ENCODE measurements at places on chromosomes 16 and 17.

DNA sequence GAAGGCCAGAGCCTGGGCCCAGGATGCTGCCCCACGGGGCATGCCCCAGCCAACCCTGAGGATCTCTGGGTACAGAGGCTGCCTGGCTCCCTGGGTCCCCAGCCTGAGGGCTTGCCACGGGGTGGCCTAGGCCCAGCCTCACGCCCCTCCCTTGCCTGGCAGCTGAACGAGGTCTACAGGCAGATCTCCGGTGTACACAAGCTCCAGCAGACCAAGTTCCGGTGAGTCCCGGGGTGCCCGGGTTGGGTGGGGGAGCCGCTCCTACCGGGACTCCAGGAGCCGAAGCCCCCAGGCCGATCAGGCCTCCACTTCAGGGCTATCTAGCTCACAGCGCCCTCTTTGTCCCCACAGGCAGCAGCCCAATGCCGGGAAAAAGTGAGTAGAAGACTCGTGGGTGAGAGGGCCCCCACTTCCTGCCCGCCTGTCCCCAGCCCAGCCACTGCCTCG, 19.4 kb downstream of the ITGB4 start:
- DNase-seq = no peak

DNA sequence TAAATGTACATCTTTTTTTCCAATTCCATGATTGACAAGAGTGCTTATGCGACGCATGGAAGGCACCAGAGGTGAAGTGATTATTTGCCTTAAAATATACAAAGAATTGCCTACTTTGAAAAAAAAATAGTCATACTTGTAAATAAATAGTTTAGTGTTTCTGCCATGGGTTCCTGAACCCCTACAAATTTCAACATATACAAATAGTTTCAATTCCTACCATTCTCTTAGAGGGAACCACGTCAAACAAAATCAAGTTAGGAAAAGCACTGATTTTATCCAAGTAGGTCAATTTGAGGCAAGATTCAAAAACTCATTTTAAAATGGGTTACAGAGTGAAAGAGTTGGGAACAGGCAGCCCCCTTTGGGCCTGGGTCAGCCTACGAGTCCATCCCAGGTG, 11.7 kb downstream of the CMTM3 start:
- DNase-seq = no peak

GRCh38 chr17:36610474-36610873, 9.1 kb downstream of the MRM1 start:
- no peak for DNase-seq

- no peak for DNase-seq
Measured at GRCh38 chr17:78272914-78273258, 41.5 kb downstream of the TMEM235 start.

GRCh38 chr16:3118204-3118790, 5.9 kb downstream of the ZNF205 start:
- DNase-seq = no peak

DNA sequence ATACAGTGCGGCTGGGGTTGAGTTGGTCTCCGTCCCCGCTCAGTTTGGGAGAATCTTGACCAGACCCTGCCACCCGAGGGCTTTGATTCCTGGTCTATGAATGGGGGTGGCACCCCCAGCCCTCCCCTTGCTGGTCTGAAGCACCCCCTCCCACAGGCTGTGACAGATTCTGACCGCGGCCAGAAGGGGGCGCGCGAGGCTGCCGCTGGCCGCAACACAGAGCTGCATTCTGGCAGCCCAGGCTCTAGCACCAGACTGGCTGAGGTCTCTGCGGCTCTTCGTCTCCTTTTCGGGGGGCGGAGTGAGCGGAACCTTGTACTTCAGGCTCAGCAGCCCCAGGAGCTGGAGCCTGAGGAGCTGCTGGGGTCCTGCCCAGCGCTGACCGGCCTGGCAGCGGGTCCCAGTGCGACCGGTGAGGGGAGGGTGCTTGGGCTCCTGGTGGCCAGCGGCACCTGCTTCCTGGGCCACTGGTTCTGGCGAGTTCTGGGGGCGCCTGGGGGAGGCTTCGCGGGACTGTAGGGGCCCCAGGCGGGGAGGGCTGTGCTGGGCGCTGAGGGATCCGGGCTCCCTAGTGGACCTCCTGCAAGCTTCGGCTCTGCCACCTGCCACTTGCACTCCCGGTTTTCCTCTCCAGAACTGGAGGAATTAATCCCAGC, 1011.6 kb downstream of the KCNJ18 start:
- peak; percentile 18 for DNase-seq

- DNase-seq = no peak
Measured at GRCh38 chr17:64190472-64190871, 60.5 kb upstream of the ERN1 start.

GRCh38 chr17:3544365-3544764, 13.2 kb downstream of the TRPV3 start:
- DNase-seq = no peak

DNA sequence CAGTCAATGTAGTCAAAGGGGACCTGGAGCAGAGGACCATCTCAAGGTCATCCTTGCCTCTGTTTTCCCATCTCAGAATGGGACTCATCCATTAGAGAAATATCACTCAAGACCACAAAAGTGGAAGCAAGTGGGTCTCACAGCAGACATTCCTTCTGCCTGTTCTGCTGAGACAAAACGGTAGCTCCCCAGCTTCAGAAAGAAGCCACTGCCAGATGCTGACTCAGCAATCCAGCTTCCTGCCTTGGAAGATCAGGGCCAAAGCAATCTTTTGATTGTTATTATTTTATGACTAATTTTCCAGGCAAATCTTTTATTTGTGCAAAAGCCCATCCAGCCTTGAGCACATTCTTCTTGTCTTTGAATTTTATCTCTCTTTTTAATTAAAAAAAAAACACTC, 86.8 kb downstream of the CCT6B start:
- DNase-seq = no peak

DNA sequence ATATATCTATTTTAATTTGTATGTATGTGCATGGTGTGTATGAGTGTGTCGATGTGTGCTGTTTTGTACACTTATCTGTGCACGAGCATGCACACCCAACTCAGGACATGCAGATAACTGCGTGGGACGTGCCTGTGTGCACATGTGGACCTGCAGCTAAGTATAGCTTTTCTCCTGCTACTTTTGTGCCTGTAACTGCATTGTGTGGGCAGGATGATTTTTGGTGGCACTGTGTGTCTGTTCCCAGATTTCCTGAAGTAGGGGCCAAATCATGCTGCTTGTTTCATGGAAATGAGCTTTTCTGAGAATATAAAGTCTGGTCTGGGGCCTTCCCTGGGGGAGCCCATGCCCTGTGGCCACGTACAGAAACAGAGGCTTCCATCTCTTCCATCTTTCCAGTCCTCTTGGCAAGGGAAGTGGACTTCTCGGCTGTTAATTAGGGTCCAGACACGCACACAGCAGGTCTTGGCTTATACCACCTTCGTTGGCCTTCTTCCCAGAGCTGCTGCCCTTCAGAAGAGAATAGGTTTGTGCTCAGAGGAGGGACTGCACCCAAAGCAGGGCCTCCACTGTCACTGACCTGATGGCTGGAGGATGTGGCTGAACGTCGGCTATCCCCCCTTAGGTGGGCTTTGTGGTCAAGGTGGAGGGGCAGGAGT, 30.2 kb downstream of the SPNS3 start:
- no peak for DNase-seq

DNA sequence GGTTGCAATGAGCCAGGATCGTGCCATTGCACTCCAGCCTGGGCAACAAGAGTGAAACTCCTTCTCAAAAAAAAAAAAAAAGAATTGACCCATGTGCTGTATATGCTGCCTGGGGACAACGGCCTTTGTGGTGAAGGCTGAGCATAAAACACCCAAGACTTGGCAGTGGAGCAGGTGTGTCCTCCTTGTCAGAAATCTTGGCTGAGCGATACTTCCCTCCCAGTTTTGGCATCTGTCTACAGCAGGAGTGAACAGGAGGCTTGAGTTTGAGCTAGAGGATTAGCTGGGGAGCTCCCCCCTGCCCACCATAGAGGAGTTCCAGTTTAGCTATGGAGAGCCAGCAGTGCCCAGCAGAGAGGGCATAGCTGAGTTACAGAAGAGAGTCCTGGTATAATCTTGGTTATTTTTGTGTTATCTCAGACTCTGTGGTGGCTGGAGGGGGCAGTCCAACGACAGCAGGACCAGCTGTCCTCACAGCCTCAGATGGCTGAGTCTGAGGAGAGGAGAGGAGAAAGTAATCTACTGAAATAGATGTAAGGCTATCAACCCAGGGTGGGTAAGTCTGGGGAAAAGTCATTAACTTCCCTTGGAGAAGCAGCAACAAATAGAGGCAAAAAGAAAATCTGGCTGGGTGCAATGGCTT, 18.4 kb downstream of the SP2 start:
- no peak for DNase-seq

- DNase-seq = no peak
Measured at GRCh38 chr16:66925322-66925840, at the start of gene RRAD. Gene RRAD, minus strand, starts transcription at chr16:66925535. Its CDS starts 356 bp downstream, at chr16:66925179.

DNA sequence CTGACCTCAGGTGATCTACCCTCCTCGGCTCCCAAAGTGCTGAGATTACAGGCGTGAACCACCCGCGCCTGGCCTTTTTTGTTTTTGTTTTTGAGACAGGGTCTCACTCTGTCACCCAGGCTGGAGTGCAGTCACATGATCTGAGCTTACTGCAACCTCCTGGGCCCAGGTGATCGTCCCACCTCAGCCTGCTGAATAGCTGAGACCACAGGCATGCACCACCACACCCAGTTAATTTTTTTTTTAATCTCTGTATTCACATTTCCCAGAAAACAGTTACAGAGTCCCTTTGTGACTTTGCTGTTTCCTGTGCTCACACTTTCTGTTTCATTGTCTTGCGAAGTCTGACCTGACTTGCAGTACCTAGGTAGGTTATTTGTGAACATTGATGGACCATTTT, 2.7 kb downstream of the CLUAP1 start:
- DNase-seq = no peak

DNA sequence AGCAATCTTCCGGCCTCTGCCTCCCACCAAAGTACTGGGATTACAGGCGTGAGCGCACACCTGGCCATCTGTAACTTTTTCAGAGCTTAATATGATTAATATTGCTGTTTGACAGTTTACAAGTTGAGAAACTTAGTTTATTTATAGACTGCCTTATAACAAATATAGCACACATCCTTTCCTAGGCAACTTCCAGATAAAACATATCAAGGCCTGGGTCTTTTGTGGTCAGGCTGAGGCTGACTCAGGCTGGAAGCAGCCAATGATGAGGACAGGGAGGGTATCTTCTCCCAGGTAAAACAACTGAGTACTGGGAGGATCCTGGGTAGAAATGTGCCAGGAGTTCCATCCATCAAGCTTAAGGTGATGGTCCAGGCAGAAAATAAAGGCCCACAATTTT, 16.2 kb downstream of the LUC7L start:
- DNase-seq = no peak

DNA sequence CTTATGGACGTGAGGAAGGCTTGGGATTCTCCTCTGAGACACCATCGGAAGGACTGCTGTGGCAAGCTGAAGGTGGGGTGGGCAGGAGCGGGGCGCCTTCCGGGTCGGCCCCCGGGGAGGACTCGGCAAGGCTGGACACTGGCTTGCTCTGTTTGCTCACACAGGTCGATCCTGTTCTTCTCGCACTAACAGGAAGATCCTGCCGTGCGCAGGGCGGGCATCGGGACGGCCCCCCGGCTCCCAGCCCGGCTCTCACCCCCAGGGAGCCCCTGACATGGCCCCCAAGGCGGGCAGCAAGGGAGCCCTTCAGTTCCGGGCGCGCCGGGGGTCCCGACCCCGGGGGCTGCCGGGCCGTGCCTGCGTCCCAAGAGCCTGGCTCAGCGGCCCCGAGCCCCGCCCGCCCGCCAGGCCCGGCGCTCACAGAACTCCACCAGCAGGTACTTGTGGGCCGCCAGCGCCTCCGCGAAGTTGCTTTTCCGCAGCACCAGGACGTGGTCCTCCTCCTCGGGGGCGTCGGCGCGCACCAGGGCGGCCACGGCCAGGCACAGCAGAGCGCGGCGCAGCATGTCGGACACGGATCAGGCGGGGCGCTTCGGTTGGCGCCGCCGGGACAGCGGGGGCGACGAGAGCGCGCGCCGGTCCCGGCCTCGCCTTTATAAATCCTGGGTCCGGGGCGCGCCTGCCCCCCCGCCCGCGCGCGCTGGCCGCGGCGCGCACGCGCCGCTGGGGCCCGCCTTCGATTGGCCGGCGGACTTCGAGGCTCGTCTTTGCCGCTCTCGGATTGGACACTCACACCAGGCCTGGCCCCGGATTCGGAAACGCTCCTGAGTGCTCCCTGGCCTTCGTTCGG, at the start of gene P4HB:
P4HB (minus strand) TSS at position 630 of the 850 bp plus-strand sequence; CDS start at position 566, 64 bp downstream.
- DNase-seq = no peak

GRCh38 chr17:77462553-77463497, 322.1 kb downstream of the SEC14L1 start:
- DNase-seq = no peak

- no peak for DNase-seq
Measured at GRCh38 chr17:77174928-77175661, 34.3 kb downstream of the SEC14L1 start.

GRCh38 chr17:80137131-80137530, 9.8 kb downstream of the EIF4A3 start:
- DNase-seq = no peak

DNA sequence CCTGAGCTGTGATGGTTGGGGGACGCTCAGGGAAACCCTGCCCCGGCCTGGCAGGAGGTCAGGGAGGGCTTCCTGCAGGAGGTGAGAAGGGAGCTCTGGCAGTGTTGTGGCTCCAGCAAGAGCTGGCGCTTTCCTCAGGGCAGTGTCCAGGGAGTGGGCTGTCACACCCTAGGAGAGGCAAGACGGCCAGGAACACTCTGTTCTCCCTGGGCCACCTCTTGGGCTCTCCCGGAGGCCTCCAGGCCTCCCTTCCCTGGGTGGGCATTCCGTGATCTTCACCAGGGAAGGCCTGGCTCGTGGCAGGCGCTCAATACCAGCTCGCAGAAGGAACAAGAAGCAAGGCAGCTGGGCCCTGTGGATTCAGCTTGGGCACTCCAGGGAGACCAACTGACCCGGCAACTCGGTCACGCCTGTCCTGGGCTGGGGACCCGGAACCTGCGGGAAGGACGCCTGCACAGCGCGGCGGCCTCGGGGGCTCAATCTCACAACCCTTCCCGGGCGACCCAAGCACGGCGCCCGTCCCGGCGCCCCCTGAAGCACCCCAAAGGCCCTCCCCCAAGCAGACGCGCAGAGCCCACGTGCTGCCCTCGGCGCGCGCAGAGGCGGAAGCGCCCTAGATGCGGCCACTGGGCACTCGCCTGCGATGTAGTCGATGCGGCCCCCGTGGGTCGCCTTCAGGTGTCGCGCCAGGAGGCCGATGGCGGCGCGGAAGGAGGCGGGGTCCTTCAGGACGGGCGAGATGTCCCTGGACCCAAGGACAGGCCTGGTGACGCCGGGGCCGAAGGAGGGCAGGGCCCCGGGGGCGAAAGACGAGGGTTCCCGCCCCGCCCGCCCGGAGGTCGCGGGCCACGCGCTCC, 588 bp downstream of the APRT start:
- DNase-seq = peak; percentile 48
